ENCODE measurements at places on chromosomes 4 and X.

- no peak for DNase-seq
Measured at GRCh38 chr4:181525634-181526033, 717.6 kb upstream of the TENM3 start.

- DNase-seq = no peak
Measured at GRCh38 chr4:81498046-81498445, 26.3 kb upstream of the RASGEF1B start.

- DNase-seq = no peak
Measured at GRCh38 chrX:8083286-8083685, 87.8 kb downstream of the VCX2 start.

GRCh38 chr4:92234393-92235176 is 69.2 kb upstream of the GRID2 start:
- no peak for DNase-seq

- DNase-seq = no peak
Measured at GRCh38 chr4:171390626-171391025, 422.6 kb upstream of the GALNTL6 start.

DNA sequence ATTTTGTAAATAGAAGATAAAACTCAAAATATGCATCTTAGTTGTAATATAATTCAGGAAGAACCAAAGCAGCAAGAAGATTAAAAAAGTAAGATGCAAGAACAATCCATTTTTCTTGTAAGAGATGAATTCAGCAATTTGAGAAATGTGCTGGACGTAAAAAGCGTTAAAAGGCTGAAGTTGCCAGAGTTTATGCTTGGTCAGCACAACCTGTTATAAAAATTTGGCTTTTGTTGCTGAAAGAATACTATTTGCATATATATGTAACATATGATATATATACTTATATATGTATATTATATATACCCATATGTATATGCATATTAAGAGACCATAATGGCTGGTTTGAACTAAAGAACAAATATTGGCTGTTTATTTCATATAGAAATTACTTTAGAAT is 449.6 kb upstream of the FAM241A start:
- DNase-seq = no peak

DNA sequence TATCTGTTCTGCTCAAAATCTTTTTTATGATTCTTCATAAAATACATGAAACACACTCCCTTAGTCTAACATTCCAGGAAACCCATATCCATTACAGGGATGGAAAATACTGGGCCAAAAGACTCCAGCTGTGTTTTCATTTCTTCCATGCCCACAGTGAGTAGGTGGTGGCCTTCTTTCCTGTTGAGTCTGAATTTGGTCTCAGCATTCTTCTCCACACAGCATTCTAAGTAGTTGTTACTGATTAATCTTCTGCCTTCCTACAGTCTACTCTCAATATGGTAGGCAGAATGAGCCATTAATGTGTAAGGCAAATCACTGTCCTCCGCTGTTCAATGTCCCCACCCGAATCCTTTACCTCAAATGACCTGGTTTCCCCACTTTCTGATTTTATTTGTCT is 370.6 kb upstream of the RPS6KA3 start:
- no peak for DNase-seq
